Progenitor cell of endocrine pancreas (in vitro differentiated cells): ENCODE measurements at places on chromosomes 4 and X. TPM values are rescaled to one million over a fixed set of nuclear protein-coding genes. Genes with fewer than 3 reads are reported as not detected.

The TMPRSS11B gene
- total RNA-seq, result not detected in 2 replicates

The BMX gene
- total RNA-seq, result not detected in 2 replicates

The SLC4A4 gene
- total RNA-seq, result 281 and 286 TPM in 2 replicates

The NLRP2B gene
- not detected in 2 replicates for total RNA-seq

The MAGEH1 gene
- total RNA-seq, result 28.3 and 33.6 TPM in 2 replicates

The ZNF732 gene
- total RNA-seq, result 2.2 TPM in 2 replicates

The CFAP99 gene
- total RNA-seq, result not detected in 2 replicates

The EFHC2 gene
- 1.4 and 1.8 TPM in 2 replicates for total RNA-seq

The YIPF7 gene
- total RNA-seq, result 0.36 and 0.46 TPM in 2 replicates

The EXOC1L gene
- not detected in 2 replicates for total RNA-seq

DNA sequence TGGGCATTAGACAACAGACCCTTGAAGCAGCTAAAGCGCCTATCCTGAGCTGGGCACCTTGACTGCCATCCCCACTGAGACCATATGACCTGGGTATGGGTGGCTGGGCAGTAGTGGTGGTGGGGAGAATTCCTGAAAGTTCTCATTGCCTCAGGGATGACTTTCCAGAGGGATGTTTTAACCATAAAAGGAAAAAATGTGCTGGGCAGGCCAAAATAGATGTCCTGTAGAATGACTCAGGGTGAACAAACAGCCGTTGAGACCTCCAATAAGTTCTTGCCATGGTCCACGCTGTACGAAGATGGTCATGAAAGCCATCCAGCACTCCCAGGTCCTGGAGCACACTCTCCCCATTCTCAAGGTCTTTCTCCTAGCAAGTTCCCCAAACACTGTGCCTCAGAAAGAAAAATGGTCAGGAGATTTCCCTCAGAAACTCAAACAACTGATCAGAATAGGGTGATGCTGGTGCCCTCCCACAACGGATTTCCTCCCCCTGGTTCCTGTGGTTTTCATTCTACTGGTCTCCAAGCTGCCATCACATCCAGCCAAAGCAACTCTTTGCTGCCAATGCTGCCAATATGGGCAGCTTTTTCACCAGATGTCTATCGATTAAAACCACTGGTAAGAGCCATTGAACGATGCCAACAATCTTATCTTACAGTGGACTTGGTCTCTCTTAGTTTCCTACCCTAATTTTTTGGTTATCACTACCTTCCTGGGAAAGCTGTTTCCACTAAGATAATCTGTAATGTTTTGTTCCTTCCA is 11.2 kb downstream of the CDKN2AIP start:
- DNase-seq, result no peak

GRCh38 chr4:37603070-37603468 is 83.1 kb downstream of the RELL1 start:
- peak; percentile 76 for DNase-seq

- DNase-seq, result no peak
These were observed 54.0 kb upstream of the EGFL6 start for GRCh38 chrX:13515211-13515930.

DNA sequence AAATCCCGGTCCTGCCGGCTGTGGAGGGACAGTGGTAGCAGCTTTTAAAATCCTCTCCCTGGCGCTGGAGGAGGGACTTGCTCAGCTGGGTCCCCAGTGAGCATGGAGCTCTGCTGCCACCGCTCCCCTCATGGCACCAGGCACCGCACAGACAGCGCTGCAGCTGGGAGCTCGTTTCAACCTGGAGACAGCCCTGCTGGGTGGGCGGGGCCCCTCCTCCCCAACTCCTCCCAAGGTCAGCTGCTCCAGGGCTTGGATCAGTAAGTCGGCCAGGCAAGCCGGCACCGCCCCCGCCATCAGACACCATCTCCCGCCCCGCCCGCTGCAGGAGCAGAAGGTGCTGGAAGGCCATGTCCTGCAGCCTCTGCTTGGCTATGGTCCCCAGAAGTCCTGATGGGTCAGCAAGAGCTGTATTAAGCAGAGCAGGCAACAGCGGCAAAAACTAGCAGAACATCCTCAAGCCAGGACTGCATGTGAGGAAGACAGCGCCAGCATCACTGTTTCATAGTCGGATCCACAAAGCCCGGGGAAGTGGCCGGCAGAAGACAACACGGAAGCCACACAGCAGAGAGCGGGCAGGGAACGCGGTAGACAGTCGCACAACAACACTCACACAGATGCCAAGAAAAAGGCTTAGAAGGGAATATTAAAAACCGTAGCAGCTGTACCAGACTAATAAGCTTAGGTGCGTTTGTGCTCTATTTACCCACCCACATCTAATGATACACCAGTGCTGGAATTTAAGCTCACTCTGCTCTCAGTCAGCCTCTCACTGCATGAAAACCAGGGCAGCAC is 16.2 kb downstream of the ZFYVE28 start:
- DNase-seq, result peak; percentile 46

DNA sequence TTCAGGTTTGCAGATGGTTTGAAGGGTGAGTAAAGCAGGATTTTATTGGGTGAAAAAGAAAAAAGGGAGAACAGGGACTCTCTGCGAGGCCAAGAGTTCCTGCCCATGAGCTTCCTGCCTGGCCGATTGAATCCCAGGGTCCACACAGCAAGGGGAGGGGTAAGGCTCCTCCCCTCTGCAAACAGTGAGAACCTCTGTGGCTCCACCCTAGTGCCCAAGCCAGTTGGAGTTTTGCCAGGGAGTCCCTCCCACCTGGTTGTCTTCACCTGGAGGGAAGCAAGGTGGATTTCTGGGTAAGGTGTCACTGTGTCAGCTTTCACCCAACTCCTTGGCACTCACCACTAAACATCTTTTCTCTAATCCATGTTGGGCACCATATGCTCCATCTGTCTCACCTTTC is 70.9 kb downstream of the PDHA2 start:
- no peak for DNase-seq

GRCh38 chrX:137568741-137569469 is 3.0 kb downstream of the ZIC3 start:
- DNase-seq, result no peak

DNA sequence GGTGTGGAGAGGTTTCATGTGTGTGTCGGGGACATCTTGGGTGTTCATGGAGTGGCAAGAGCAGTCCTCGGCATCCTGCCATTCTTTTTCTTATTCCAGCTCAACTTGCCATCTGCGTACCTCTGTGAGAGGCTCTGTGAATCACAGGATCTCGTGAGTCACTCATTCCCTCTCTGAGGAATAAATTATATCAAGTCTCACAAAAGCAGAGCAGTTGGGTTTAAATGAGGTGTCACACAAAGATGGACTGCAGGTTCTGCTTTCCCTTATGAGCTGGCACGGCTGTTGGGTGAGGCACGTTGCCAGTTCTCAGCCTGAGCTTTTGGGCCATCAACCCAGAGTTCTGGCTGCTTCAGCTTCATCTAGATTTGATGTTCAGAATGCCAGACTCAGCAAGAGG is 6.8 kb upstream of the OCIAD2 start:
- DNase-seq, result no peak

- no peak for DNase-seq
These were observed 455.7 kb downstream of the BCOR start for GRCh38 chrX:39642071-39642470.

- DNase-seq, result no peak
These were observed 34.3 kb upstream of the SPATA4 start for GRCh38 chr4:176229645-176230044.

- no peak for DNase-seq
These were observed 563.1 kb downstream of the INPP4B start for GRCh38 chr4:142282870-142283431.

GRCh38 chr4:160795216-160795615 is 1368.6 kb downstream of the FSTL5 start:
- no peak for DNase-seq

GRCh38 chr4:59945277-59945676 is 1254.8 kb upstream of the ADGRL3 start:
- no peak for DNase-seq

- peak; percentile 64 for DNase-seq
These were observed at the start of gene CCDC160 for GRCh38 chrX:134236626-134237614. Gene CCDC160 (plus strand): TSS chrX:134237182. CDS start chrX:134244801, 7,619 bp downstream.

DNA sequence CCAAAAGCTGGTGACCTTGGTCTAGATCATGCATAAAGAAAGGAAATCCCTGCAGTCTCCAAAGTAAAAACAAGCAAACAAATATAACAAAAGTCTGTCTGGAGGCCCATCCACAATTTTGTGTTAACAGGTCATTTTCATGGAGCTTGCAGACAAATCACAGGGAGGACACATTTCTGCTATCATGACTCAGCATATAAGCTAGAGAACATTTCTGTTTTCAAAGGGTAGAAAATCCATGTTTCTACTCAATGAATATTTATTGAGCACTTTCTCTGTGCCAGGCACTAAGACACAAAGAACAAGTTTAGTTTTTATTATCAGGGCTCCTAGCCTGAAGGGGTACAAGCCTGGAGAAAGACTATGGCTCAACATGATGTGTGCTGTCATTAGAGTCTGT is 71.1 kb downstream of the PARM1 start:
- DNase-seq, result no peak

DNA sequence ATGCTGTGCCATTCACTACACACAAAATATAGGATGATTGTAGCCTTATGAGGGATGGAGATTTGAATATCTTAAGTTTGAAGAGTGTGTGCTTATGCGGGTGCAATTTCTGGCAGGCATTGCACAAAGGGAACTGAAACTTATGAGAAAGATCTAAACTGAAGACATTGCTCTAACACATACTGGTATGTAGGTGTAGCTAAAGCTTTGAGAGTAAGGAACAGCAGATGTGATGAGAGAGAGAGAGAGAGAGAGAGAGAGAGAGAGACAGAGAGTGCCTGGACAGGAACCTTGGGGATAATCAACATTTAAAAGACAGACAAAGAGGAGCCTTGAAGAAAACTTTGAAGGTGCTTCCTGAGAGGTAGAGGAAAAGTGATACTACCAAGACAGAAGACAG is 379.7 kb downstream of the SPRY1 start:
- no peak for DNase-seq

- no peak for DNase-seq
These were observed 104.0 kb upstream of the BMP2K start for GRCh38 chr4:78671903-78672815.

- no peak for DNase-seq
These were observed 124.4 kb downstream of the TBX22 start for GRCh38 chrX:80138938-80139337.

DNA sequence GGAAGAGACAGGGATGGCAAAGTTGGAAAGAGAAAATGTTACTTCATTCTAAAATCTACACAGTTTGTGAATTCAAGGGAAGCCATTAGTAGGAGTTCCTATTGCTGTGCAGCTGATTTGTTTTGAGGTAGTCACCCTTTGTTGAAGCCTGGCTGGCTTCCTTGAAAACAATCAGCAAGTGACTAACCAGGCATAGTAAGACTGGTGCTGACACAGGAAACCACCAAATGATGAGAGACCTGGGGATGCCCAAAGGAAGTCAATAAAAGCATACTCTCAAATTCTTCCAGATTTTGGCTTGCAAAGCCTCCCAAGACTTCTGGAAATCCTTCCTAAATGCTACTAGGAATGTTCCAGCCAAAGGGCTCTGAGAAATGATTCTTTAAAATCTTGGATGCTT is 23.9 kb upstream of the PRDM8 start:
- DNase-seq, result no peak

- peak; percentile 77 for DNase-seq
These were observed 8.9 kb upstream of the RENBP start for GRCh38 chrX:153953342-153953830.

- DNase-seq, result no peak
These were observed 372.1 kb downstream of the OPHN1 start for GRCh38 chrX:68061206-68061535.

DNA sequence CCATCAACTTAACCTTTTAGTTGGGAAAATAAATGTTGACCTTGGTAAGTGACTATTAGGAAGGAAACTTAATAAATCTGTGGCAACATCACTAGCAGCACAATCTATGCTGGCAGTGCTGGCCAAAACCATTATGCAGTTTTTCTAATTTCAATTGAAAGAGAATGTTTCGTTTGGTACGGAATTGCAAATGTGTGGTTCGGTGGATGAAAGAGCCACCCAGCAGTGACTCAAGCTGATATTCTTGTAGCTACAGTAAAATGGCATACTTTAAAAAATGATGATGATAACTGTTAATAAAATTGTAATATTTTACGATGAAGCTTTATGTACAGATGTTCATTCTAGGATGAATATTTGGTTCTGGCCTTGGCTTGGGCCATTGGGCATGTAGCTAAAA is 40.7 kb upstream of the AP1S2 start:
- no peak for DNase-seq

DNA sequence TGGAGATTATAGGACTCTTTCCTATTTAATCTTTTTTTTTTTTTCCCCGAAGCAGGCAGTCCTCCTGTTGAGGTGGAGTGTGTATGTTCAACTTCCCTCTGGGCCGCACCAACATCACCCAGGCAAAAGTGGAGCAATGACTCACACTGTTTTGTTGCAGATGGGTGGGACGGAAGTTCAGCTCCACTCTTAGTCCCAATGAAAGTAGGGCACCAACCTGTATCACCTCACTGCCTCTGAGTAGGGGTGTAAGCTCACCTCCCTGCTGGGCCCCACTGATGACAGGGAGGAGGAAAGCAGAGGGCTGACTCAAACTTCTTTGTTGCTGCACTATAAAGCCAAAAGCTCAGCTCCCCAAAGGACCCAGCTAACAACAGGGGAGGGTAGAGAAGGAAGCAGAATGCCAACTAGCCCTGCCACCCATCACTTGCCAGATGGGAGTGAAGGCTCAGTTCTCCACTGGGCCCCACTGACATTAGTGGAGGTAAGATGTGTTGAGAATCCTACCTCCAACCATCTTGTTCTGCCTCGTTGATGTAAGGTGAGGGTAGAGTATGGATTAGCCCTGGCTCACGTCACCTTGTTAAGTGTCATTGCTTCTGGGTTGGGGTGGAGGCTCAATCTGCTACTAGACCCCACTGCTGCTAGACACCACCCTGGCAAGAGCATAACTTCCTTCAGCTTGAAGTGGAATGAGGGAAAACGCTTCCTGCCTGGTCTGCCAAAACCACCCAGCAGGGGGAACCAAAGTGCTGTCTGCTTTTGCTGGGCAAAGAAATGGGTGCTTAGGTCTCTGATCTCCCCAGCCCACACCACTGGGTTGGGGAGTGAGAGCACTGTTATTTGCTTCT is 14.1 kb downstream of the RPS6KA3 start:
- peak; percentile 30 for DNase-seq

- DNase-seq, result no peak
These were observed 27.3 kb downstream of the COL25A1 start for GRCh38 chr4:109275066-109275745.

DNA sequence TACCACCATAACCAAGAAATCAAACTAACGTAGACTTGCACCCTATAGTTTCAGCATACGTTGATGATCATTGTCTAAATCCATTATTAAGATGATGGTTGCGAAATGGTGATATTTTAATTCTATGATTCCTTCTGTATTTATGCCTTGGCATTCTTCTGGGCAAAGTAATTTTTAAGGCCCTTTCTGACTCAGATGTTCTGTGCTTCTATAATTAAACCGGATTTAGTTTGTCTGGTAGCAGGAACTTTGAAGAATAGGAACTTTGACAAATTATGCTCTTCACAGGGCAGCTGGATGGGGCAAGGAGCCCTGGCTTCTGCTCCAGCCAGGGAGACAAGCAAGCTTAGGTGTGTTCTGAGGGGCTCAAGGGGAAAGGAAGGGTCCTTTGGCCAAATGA is 23.8 kb upstream of the PLAC1 start:
- no peak for DNase-seq

GRCh38 chr4:119139822-119140252 is 4.2 kb downstream of the MYOZ2 start:
- no peak for DNase-seq

- no peak for DNase-seq
These were observed 28.9 kb upstream of the CAMK2D start for GRCh38 chr4:113790478-113790877.
